ENCODE measurements at places on chromosomes 2 and 18.
A peak's percentile ranks its signal among the peaks of the same experiment; 100 is the strongest.

DNA sequence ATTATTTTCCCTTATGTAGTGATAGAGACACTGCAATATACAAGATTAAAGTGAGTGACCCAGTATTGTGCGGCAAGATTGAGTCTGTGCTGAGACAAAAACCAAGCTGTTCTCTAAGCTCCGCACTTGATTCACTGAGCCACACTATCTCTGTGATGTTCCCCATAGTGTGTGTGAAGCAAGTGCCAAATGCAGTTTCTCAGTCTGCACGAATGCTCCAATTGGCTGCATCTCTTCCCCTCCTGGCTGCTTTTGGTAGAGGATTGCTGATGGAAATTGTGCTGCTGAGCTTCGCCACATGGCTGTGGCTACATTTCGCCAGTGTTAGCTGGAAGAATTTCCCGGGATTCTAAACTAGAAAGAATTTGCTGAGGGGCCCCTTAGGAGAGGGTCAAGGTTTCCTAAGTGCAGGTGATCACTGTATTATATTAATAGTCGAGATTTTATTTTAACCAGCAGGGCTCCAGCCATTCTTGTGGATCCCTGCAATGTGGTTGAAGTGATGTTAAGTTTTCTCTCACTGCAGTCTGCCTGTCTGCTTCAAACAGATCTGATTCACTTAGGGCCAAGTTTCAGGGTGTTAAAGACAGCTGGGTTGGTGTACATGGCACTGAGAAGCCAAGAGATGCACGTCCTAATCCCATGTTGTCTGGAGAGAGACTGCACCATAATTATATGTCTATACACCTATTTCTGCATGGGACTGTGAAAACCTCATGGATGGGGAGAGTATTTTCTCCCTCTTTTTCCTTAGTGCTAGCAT lies 317.2 kb downstream of the DCC start:
- DNase-seq = no peak

DNA sequence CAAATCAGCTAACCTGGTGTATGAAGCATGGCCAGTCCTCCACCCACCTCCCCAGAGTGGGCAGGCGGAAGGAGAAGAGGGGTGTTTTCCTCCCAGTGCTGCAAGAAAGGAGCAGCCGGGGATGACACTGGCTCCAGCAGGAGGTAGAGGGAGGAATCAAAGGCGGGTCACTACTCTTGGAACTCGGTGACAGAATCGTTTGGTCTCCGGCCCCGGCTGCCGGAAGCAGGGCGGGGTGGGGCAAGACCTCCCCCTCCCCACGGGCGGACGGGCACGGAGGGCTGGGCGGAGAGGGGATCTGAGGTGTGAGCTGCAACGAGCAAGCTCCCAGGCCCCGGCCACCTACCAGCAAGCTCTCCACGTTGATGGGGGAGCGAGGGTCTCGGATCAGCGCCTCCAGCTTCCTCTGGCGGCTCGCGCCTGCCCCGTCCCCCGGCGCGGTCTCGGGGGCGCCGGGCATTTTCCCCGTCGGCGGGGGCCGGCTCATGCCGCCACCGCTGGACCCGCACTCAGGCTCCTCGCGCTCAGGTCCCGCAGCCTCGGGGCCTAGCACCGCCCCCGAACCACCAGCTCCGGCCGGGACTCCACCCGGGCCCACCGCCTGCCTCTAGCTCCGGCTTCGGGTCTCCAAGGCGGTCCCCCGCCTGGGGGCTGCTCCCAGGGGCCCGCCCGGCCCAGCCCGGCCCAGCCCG lies 640 bp downstream of the ROCK2 start:
- DNase-seq = peak; percentile 43

DNA sequence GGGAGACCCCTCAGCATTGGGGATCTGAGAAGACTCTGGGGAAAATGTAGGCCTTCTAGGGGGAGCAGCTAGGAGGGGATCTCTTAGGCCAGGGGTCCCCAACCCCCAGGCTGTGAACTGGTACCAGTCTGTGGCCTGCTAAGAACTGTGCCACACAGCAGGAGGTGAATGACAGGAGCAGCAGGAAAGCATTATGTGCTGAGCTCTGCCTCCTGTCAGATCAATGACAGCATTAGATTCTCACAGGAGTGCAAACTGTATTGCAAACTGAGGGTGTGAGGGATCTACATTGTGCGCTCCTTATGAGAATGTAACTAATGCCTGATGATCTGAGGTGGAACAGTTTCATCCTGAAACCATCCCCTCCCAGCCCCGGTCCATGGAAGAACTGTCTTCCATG lies 127.3 kb downstream of the SCG2 start:
- DNase-seq = no peak

DNA sequence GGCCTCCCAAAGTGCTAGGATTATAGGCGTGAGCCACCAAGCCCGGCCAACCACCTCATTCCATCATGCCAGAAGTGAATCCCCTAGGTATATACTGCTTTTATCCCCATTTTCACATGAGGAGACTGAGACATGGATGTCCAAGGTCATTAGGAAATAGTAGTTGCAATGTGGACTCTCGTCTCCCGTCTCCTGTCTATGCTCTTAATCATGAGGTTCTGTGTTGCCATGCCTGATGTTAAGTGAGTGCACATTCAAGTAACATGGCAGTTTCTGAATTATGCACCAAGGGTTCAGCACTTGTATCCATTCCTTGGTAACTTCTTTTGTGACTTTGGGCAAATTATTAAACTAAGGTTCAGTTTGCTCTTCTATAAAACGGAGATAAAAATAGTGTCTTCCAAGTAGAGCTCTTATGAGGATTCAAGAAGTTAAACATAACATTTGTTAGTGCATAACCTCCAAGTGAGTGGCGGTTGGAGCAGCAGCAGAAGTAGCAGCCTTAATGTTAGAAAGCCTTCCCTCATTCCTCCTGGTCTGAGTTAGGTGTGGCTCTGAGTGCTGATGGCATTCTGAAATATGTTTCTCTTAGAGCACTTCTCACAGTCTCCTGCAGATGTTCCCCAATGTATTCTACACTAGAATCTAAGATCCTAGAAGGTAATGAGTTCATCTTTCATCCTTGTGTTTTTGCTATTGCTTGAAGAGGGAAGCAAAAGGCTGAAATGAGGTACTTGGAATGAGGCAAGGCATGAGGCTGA lies 21.9 kb downstream of the SOCS6 start:
- DNase-seq = no peak

DNA sequence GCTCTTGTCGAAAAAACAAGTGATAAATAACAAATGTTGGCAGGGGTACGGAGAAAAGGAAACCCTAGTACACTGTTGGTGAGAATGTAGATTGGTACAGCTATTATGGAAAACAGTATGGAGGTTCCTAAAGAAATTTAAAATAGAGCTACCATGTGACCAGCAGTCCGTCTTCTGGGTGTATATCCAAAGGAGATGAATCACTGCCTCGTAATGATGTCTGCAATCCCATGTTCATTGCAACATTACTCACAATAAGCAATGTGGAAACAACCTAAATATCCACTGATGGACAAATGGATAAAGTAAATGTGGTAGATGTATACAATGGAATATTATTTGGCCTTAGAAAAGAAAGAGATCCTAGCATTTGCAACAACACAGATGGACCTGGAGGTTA lies 50.6 kb downstream of the SLC16A14 start:
- no peak for DNase-seq

- DNase-seq = peak; percentile 41
Observed at GRCh38 chr2:138787053-138787666, 7.0 kb upstream of the NXPH2 start.

All from HEK293T (cell line).